Stimulated activated CD4-positive, alpha-beta T cell treated with anti-CD3 and anti-CD28 coated beads, Interleukin-12 subunit alpha, Interleukin-12 subunit beta, amount 100 ng/mL, for 48 hours (primary cell): ENCODE measurements at places on chromosomes 2 and 18.

- no peak for DNase-seq
Measured at GRCh38 chr2:174340400-174341292, 5.9 kb downstream of the SP9 start.

- no peak for DNase-seq
Measured at GRCh38 chr2:157173740-157174184, 83.7 kb upstream of the GALNT5 start.

DNA sequence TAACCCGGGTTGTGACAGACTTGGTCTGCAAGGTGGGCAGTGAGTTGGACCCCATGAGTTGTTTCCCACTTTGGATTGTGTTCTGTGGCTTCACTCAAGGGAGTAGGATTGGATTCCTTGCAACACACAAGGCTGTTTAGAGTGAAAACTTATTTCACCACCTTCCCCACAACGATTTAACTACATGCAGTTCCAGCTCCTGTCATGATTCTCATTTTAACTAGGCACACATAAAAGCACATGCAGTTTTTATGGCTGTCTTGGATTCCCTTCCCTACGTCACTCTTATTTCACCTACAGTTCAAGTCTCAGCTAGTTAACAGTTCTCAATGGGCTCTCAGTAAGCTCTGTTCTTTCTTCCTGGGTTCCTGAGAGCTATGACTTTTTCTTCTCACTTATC, 15.9 kb downstream of the EFEMP1 start:
- no peak for DNase-seq

GRCh38 chr2:237551071-237551574, 15.3 kb upstream of the PRLH start:
- DNase-seq, result no peak

DNA sequence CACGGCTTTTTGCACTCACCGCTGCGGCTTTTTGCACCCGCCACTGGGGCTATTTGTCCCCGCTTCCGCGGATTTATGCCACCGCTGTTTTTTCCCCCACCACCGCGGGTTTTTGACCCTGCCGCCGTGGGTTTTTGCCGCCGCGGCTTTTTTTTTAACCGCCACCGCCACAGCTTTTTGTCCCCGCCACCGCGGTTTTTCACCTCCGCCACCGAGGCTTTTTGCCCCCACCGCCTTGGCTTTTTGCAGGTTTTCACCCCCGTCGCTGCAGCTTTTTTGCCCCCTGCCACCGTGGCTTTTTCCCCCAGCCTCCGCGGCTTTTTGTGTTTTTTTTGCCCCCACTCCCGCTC, 2796.7 kb upstream of the TEKT4 start:
- no peak for DNase-seq

DNA sequence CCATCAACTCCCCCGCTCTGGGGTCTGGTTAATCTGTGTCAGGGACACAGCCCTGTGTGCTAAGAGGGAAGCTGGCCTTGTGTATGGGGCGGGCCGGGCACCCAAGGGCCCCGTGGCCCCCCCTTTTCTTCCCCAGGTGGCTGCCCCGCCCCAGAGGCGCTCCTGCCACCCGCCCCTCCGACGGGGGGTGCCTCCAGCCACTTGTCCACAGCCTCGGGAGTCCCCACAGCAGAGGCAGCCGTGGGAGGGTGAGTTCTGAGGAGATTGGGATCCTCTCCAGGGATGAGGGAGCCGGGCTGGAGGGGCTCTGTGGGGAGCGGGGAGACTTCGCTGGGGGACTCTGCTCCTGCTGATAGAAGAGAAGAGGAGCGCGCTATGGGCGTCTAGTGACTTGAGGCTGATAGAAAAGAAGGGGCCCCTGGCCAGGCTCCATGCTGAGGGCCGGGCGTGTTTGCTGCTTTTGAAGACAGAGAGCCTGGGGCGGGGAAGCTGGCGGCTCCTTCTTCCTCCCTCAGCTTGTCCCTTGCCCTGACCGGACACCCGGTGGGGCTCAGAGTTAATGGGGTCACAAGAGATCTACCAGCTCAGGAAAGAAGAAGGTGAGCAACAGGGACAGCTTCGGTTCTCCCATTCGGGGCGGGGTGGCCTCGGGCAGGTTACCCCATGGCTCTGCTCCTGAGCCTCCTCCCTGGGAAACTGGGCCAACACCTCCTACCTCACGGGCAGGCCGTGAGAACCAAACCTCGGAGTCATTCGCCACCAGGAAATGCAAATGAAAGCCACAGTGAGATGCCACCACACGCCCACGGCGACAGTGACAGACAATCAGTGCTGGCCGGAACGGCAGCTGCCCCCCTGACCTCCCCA, 89.4 kb upstream of the TAF1B start:
- peak; percentile 53 for DNase-seq

- DNase-seq, result no peak
Measured at GRCh38 chr18:47441914-47442313, 190.5 kb upstream of the SKOR2 start.

GRCh38 chr18:79260023-79260422, 135.7 kb upstream of the NFATC1 start:
- no peak for DNase-seq
